Trophoblast cell (in vitro differentiated cells and primary cell): ENCODE measurements at places on chromosomes 16 and 17.

DNA sequence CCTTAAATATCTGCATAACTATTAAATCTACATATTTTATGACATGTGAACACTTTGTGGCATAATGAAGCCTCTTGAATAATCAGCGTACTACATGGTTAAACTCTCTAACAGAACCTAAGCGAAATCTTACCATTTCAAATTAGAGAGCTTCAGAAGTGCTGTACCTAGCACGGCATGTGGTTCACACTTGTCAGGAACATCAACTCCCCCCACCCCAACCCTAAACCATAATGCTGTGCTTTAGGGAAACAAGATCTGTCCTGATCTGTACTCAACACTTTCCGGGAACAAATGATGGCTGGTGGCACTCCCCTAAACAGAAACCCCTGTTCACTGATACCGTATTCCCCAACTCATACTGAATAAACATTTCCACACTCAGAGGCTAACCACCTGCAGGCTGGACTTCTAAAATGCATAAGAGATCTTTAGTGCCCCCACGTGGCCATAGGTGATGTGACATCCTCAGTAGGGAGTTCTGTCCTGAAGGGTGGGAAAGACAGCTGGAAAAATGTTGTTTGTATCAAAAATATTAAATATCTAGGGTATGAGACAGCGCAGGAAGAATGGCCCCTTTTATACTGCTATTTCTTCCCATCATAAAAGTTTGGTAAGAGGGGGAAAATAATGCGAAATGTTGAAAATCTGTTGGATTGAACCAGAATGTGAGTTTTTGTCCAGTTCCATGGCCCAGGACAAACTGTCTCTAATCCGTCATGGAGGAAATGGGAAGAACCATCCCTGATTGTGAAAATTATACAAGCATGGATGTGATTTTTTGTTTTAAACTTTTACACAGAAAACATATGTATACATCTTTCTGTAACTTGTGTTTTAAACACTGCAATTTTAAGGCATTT is 88.6 kb downstream of the USP31 start:
- DNase-seq, result peak; percentile 88

DNA sequence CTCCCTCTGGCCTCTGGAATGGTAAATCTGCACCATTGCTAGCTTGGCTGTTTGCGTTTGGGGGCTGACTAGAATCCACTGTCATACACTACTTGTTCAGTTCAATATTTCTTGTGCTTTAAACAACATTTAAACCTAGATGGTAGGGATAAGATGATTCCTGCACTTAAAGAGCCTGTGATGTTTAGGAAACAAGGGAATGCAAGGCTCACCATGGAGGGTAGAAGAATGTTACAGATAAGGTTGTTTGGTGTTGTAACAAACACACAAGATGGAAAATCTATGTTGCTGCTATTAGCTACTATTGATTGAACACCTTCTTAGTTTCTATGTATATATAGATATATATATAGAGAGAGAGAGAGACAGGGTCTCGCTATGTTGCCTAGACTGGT is 31.4 kb downstream of the YPEL2 start:
- no peak for DNase-seq

DNA sequence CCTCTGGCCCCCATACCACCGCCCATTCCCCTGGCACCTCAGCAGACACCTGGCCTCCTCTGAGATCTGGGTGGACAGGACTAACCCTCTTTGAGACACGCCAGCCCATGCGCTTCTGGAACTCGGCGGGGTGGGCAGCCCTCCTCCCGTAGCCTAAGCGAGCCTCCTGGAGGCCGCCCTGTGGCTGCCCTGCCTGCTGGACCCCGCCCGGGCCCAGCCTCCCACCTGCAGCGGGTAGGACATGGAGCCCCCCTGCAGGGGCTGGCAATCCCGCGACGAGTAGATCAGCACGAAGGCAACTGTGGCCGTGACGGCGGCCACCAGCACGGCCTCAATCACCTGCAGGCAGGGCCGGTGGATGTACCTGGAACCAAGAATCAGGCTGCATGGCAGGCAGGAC is 8.2 kb upstream of the CCDC154 start:
- no peak for DNase-seq

DNA sequence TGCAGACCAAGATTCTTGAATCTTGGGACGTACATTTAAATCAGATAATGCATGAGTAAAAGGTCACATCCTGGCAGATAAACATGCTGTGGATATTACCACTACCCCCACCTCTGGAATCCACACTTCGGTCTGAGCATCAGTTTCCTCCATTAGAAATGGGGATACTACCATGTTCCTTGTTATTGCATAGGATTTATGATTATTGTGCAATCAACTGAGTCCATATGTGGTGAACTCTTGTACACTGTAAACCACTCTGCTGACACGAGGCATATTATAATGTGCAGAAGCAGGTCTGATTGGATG is 108.7 kb downstream of the VAT1L start:
- DNase-seq, result no peak

GRCh38 chr17:9401434-9401833 is 174.2 kb downstream of the STX8 start:
- peak; percentile 82 for DNase-seq

DNA sequence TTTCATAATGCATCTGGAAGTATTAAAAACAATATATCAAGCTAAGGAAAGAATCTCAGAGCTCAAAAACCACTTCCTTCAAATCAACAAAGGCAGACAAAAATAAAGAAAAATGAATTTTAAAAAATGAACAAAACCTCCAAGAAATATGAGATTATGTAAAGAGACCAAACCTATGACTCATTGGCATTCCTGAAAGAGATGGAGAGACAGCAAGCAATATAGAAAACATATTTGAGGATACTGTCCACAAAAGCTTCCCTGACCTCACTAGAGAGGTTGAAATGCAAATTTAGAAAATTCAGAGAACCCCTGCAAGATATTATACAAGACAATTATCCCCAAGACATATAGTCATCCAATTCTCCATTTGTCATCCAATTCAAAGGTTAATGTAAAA is 311.3 kb upstream of the SOX9 start:
- DNase-seq, result no peak

GRCh38 chr17:66767154-66767933 is 67.6 kb upstream of the CACNG5 start:
- DNase-seq, result no peak

DNA sequence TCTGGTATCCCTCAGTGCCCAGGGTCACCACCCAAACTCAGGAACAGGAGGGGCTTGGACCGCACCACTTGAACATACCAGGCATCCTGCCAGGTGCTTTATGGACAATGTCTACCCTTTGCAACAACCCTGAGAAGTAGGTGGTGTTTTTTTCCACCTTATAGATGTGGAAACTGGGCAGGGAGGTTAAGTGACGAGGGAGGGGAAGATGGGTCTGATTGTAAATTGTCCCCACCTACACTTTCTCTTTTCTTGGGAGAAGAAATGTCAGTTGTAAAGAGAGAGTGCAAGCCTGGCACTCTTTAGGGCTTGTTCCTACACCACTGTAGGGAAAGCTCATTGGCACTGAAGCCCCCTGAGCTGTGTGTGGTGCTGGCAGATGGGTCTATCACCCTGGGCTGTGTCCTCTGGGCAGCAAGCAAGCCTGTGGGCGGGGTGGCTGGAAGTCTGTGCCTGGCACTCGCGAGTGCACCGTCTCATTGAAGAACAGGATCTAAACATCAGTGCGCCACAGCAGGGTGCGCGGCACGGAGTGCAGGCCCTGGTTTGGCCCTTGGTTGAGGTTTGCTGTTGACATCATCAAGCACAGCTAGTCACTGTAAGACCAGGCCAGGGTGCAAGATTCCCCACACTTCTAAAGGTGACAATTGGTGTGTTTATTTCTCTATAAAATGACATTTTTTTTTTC is 15.1 kb downstream of the NOD2 start:
- DNase-seq, result no peak

DNA sequence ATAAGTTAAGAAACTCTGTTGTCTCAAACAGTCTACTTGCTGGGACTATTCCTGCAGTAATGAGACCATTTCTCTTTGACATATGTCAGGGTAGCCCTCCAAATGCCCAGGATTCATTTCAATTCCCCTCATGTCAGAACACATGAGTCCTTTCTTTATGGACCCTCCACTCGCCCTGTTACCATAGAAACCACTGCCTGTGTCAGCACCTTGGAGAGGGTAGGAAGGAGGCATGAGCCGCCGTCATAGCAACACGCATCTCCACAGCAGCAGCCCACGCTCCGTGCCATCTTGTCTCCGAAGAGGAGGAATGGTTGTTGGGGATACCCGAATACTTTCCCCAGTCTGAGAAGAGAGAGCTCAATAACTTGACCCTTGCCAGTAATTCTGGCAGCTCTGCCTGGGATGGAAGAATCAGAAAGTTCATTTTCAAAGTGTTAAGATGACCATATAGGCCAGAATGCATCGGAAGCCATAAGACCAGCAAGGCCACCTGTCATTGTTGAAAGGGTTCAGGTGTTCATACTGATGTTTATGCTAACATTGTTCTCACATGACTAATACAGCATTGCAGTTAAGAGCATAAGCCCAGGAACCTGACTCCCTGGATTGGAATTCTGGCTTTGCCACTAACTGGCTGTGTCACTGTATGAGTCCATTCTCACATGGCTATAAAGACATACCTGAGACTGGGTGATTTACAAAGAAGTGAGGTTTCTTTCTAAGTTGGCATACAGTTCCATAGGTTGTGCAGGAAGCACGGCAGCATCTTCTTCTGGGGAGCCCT is 141.3 kb downstream of the ABCC12 start:
- DNase-seq, result peak; percentile 91

GRCh38 chr17:57872536-57872935 is 22.7 kb upstream of the MRPS23 start:
- DNase-seq, result no peak

DNA sequence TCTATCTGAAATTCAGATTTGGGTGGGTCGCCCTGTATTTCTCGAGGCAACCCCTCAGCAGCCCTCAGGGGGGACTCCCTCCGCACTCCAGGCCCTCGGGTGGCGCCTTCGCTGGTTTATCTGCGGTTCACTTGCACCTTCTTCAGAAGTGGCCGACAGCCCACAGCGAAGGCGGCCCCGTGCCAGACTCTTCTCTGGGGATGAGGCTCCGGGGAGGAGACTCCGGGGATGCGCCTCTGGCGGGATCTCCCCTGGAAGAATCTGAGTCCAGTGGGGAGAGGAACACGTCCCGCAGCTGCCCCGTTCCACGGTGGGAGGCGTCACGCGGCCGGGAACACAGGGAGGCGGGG is 63.9 kb upstream of the DNAJA2 start:
- peak; percentile 10 for DNase-seq

DNA sequence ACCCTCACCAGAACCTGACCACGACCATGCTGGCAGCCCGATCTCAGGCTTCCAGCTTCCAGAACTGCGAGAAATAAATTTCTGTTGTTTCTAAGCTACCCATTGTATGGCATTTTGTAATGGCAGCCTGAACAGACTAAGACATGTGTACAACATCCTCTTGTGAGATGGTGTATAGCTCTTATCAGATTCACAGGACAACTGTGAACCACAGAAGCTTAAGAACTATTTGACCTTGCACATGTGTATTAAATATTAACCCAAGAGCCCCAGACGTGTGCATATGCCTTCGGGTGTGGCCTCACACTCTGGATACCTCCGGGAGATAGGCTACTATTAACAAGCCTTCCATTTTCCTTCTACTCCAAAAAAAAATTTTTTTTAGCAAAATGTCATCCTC is 248.9 kb downstream of the SLC39A11 start:
- DNase-seq, result no peak

DNA sequence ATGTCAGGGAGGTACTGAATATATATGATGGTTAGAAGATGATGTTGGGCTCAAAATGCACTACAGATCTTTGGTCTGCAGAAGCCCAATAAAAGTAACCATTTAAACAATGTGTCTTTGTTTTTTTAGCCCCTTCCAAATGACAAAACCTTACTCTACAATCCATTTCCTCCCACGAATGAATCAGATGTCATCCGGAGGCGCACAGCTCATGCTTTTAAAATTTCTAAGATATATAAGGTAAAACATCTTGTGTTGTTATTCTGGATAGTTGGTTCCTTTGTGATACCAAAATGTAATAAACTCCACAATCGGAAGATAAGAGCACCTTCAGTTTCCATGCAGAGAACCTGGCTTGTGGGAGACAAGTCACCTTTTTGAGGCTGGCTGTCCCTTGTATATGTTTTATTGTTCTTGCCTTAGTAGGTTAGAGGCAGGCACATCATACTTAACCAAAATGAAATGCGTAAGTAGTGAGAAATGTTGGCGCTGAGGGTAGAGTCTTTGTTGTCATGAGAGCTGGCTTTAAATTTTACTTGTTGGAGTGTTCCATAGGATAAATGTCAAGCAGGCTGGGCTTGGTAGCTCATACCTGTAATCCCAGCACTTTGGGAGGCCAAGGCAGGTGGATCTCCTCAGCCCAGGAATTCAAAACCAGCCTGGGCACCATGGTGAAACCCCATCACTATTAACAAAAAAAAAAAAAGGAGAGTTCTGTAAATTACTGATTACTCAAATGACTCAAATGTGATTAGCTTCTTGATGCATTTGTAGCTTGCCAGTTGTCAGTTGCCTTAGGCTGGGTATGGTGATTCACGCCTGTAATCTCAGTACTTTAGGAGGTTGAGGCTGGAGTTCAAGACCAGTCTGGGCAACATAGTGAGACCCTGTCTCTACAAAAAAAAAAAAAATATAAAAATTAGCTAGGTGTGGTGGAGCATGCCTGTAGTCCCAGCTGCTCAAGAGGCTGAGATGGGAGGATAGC is 19.7 kb upstream of the SNTB2 start:
- DNase-seq, result no peak

- DNase-seq, result no peak
Measured at GRCh38 chr16:11100239-11100750, 155.7 kb downstream of the SOCS1 start.

DNA sequence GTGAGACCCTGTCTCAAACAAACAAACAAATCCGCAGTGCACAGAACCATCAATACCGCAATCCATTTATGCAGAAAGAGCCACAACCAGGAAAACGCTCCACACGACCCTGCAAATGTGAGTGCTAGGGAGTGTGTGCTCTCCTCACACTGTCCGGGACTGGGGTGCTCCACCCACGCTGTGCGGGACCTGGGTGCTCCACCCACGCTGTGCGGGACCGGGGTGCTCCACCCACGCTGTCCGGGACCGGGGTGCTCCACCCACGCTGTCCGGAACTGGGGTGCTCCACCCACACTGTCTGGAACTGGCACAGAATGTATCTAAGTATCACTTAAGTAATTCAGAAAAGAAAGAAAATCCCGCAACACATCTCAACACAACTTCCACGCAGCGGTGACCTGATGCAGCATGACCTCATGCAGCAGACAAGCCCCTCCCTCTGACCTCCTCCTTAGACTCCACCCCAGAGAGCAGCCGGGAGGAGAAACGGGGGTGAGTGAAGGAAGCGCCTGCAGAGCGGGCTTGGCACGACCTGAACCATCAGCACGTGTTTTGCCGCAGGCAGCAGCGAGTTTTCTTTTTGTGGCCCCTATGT is 38.5 kb downstream of the ZNF276 start:
- no peak for DNase-seq

- no peak for DNase-seq
Measured at GRCh38 chr16:30895627-30896260, 670 bp upstream of the CTF1 start.

- DNase-seq, result no peak
Measured at GRCh38 chr16:56695246-56695645, 13.0 kb downstream of the MT1X start.

- no peak for DNase-seq
Measured at GRCh38 chr16:49453021-49453420, 79.4 kb downstream of the C16orf78 start.
